ENCODE measurements at places on chromosomes 4 and X.

DNA sequence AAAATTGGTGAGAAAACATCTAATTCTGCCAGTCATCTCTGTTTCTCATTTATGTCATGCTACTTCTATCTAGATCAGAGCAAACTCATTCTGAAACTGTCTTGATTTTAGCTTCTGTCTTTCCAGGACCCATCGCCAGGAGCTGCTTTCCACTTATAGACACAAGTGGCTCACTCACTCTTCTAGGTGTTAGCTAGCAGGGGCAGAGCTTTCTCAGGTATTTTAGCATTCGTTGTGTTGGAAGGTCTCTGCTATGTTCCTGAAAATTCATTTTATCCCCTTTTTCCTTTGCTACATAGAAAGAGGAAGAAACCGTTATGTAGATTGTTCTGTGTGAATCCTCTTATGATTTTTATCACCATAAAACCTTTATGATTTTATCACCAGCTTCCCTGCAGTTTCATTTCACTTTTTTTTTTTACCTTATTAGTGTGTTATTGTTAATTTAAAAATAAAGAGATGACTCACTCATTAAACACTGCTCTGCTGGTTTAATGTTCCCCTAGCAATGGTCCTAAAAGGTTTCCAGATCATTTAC, 246.6 kb upstream of the AADAT start:
- no peak for DNase-seq

- DNase-seq = no peak
Measured at GRCh38 chr4:62619971-62620370, 1419.8 kb downstream of the ADGRL3 start.

DNA sequence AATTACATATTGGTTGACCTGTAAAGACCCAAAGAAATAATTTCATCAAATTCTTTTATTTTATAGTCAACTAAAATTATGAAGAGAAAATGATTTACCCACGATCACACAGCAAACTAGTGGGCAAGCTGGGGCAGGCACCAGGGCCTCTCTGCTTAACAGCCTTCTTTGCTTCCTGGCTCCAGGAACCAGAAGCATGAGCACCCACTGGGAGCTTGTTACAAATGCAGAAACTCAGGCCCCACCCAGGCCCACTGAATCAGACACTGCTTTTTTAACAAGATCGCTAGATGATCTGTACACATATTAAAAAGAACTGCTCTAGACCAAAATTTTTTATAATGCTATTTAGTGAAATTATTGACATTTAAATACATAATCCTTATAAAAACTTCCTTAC, 95.0 kb downstream of the GEMIN8 start:
- no peak for DNase-seq

DNA sequence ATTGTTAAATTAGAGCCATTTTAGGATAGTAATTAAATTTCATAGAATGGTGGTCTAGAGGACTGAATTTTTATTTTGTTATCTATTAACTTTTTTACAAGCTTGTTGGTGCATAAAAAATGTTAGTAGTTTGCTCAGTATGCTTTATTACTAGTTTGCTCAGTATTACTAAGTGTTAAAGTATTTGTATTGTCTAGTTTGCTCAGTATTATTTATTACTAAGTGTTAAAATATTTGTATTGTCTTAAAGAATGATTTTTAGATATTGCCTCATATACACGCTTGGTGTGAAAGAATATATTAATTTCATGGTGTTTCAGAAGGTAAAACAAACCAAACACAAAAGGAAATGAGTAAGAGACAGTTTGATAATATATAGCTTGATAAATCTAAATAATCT, 268.4 kb upstream of the MAGEB18 start:
- DNase-seq = no peak

DNA sequence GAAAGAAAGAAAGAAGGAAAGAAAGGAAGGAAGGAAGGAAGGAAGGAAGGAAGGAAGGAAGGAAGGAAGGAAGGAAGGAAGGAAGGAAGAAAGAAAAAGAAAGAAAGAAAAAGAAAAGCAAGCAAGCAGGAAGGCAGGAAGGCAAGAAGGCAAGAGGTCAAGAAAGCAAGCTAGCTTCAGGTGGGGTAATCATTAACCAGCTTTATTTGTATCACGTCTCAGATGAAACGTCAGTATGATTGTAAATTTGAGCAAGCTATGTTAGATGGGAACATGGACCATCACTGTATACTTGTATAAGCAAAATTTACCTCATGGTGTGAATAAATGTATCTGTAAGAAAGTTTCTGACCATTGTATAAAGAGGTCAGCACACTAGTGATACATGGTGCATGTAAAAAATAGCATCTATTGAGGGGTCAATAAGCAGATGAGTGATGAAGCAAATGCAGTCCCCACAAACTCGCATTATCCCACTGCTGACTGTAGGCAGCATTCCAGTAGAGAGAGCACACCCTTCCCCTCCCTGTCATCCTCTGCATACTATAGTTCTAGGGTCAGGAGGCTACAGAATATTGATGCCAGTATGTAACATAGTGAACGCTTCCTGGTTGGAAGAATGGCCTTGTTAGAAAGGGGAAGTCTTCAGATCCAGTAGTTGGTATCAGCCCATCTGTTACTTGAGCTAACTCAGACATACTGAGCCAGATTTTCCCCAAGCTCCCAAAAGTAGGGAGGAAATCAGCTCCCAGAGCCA, 16.5 kb upstream of the KLHL34 start:
- DNase-seq = no peak

GRCh38 chr4:51895158-51895557, 52.2 kb downstream of the DCUN1D4 start:
- no peak for DNase-seq

- DNase-seq = no peak
Measured at GRCh38 chr4:45750721-45751120, 373.1 kb downstream of the GABRG1 start.

GRCh38 chr4:22999419-22999818, 306.7 kb downstream of the GBA3 start:
- DNase-seq = no peak

DNA sequence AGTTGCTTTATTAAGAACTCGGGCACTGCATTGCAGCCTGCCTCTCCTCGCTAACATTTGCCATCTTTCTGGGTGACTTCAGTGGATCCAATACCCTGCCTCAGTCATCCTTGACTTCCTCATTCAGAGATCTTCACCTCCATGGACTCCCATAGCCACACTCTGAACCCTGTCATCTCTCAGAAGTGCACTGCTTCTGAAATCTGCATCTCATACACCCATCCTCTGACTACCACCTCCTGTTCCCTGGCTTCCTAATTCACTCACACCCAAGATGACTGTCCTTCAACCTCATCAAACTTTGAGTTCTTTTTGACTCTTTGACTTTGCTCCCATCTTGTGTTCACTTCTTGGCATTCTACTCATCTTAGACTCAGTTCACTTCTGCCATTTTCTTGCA, 25.3 kb upstream of the CYBB start:
- DNase-seq = no peak

- no peak for DNase-seq
Measured at GRCh38 chr4:56389558-56389957, 2.3 kb upstream of the AASDH start.
